ENCODE measurements at places on chromosomes 16 and 17. TPM values are rescaled to one million over a fixed set of nuclear protein-coding genes. Genes with fewer than 3 reads are reported as not detected.

The HOXB9 gene
- polyA plus RNA-seq, result not detected

The CCDC144A gene
- polyA plus RNA-seq, result 0.31 TPM

The CNGB1 gene
- polyA plus RNA-seq, result not detected

- H3K4me1 ChIP-seq, result peaks cover 36% of the 10 kb centered on the region
- DNase-seq, result no peak
- no peak overlapping the region for H3K4me3 ChIP-seq
- no peak overlapping the region for H3K27ac ChIP-seq
- no peaks in the 10 kb centered on the region for H3K36me3 ChIP-seq
Observed at GRCh38 chr16:89393738-89394406, 96.5 kb downstream of the ANKRD11 start.

GRCh38 chr17:59763861-59764260 lies 56.4 kb downstream of the VMP1 start:
- no peaks in the 10 kb centered on the region for H3K27me3 ChIP-seq
- H3K27ac ChIP-seq, result no peak overlapping the region
- H3K36me3 ChIP-seq, result no peaks in the 10 kb centered on the region
- H3K4me3 ChIP-seq, result no peak overlapping the region

- peak within 1 kb of the TSS; percentile 100 for H3K27ac ChIP-seq
- H3K4me1 ChIP-seq, result peaks cover 5% of the 10 kb centered on the region
- no peaks in the 10 kb centered on the region for H3K27me3 ChIP-seq
- peak within 1 kb of the TSS; percentile 79 for H3K4me3 ChIP-seq
- 0 out of 2 replicates have a peak, but pooled peaks cover 2% of the 10 kb centered on the region for H3K36me3 ChIP-seq
Observed at GRCh38 chr17:17237026-17237799, at the start of gene FLCN. Gene FLCN (minus strand): TSS chr17:17237168. CDS start chr17:17228137, 9,031 bp downstream.

- peaks cover 8% of the 10 kb centered on the region for H3K4me1 ChIP-seq
- H3K36me3 ChIP-seq, result no peaks in the 10 kb centered on the region
- no peak overlapping the region for H3K27ac ChIP-seq
- DNase-seq, result no peak
- H3K27me3 ChIP-seq, result no peaks in the 10 kb centered on the region
Observed at GRCh38 chr17:77909816-77910215, 48.7 kb upstream of the TNRC6C start.

DNA sequence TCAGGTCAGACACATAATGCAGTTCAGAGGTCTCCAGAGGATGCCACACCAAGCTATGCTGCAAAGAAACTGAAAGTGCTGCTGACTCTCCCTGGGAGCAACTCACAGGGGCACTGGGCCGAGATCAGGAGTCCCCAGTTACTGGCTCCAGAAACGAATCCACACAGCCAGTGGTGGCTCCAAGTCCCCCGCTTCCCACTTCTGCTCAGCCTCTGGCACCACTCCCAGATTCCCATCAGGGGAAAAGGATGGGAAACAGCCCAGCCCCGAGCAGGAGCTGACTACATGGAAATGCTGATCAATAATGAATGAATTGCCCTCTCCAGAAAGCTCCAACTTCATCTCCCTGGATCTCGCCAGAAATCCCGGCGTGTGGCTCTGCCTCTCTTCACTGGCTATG lies 62.3 kb upstream of the CDH5 start:
- no peaks in the 10 kb centered on the region for H3K27me3 ChIP-seq
- no peak overlapping the region for H3K27ac ChIP-seq
- DNase-seq, result no peak
- H3K4me3 ChIP-seq, result no peak overlapping the region
- H3K36me3 ChIP-seq, result no peaks in the 10 kb centered on the region

DNA sequence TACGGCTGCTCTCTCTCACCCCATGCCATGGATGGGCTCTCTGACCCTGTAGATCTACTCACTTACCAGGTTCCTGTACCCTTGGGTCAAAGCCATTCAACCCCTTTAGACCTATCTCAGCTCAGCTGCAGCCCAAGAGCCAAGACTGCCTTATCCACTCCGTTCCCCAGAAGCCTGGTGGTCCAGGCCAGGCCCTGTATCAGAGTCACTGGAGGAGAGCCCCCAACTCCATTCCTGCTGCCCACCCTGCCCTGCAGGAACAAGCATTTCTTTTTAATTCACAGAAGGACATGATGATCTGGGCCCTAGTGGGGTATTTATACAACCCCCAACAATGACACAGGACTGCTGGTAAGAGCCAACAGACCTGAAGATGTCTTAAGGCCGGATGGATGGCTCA lies 76.8 kb downstream of the AIPL1 start:
- H3K4me1 ChIP-seq, result no peaks in the 10 kb centered on the region
- no peaks in the 10 kb centered on the region for H3K36me3 ChIP-seq
- no peak for DNase-seq
- H3K27me3 ChIP-seq, result no peaks in the 10 kb centered on the region

GRCh38 chr16:79825002-79825401 lies 224.5 kb upstream of the MAF start:
- no peaks in the 10 kb centered on the region for H3K27me3 ChIP-seq
- H3K27ac ChIP-seq, result no peak overlapping the region
- H3K4me3 ChIP-seq, result no peak overlapping the region
